ENCODE measurements at places on chromosomes 7 and 10. TPM values are rescaled to one million over a fixed set of nuclear protein-coding genes. Genes with fewer than 3 reads are reported as not detected.

GRCh38 chr10:70538195-70538520 is 59.6 kb downstream of the PALD1 start:
- DNase-seq: no peak

- DNase-seq: no peak
Measured at GRCh38 chr10:86400705-86401587, 34.4 kb upstream of the GRID1 start.

The RAB19 gene
- total RNA-seq: not detected

The BAIAP2L1 gene
- total RNA-seq: 1.1 TPM

The CCNY gene
- total RNA-seq: 27.3 TPM

All from tibial nerve (tissue), 4 donors.